Upper lobe of left lung (tissue), 6 donors: ENCODE measurements at places on chromosomes 3 and 15.

- H3K27ac ChIP-seq = no peak overlapping the region
- no peaks in the 10 kb centered on the region for H3K36me3 ChIP-seq
- no peaks in the 10 kb centered on the region for H3K4me1 ChIP-seq
Observed at GRCh38 chr15:79154483-79155135, 64.0 kb upstream of the RASGRF1 start.

- H3K27ac ChIP-seq = peak overlapping the region; percentile 70
- peaks cover 30% of the 10 kb centered on the region for H3K36me3 ChIP-seq
- DNase-seq = no peak
- peak overlapping the region; percentile 97 for H3K4me3 ChIP-seq
- no peaks in the 10 kb centered on the region for H3K27me3 ChIP-seq
Observed at GRCh38 chr3:128616516-128617269, 33.9 kb downstream of the RPN1 start.

DNA sequence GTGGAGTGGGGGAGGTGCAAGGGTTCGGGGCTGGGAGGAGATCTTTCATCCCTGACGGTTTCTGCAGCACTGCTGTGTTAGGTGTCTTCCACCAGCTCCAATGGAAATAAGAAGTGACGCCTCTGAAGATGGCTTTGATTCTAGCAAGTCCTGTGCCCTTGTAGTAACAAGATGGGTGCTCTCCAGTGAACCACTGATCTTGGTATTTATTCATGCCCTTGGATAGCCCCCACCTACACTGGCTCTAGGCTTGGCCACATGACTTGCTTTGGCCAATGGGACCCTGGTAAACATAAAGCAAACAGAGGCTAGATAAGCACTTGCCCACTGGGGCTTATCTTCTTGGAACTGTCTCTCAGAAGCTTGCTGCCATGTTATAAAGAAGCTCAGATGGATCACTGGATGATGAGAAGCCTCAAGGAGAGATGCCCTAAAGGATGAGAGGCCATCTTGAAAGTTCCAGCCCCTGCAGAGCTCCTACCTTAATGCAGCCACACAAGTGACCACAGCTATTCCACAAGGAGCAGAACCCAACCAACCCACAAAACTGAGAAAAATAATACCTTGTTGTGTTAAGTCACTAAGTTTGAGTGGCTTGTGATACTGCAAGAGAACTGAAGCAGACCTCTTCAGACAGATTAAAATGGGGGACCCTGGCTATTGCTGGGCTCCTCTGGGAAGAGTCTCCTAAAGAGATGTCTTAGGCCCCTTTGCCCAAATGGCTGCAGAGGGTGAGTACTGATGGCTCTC lies 137.9 kb downstream of the PDCD6IP start:
- no peaks in the 10 kb centered on the region for H3K27me3 ChIP-seq
- H3K4me1 ChIP-seq = no peaks in the 10 kb centered on the region
- no peak for DNase-seq
- no peak overlapping the region for H3K4me3 ChIP-seq

GRCh38 chr15:99197856-99198255 lies 51.5 kb downstream of the TTC23 start:
- H3K36me3 ChIP-seq = peaks cover 6% of the 10 kb centered on the region
- no peak for DNase-seq
- no peaks in the 10 kb centered on the region for H3K27me3 ChIP-seq
- H3K27ac ChIP-seq = no peak overlapping the region

- no peaks in the 10 kb centered on the region for H3K36me3 ChIP-seq
- no peaks in the 10 kb centered on the region for H3K27me3 ChIP-seq
- no peak overlapping the region for H3K4me3 ChIP-seq
- DNase-seq = no peak
Observed at GRCh38 chr15:28873585-28874190, 12.1 kb upstream of the APBA2 start.

DNA sequence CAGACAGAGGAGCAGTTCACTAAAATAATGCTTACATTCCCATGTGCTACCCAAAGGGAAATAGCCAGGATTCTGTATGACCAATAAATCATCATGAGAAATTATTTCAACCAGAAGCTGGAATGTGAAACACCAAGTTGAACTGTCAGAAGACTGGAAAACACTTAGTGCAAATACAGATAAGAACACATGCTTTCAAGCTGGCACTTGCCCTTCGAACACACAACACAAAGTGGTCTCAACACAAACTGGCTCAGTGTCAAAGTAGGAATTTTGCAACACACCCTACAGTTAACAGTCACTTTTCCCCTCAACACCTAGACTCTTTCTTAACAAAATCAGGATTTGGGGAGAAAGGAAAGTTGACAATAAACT lies 1.3 kb downstream of the FSD2 start:
- H3K36me3 ChIP-seq = no peaks in the 10 kb centered on the region
- H3K4me3 ChIP-seq = no peak overlapping the region
- no peak overlapping the region for H3K27ac ChIP-seq
- peaks cover 7% of the 10 kb centered on the region for H3K4me1 ChIP-seq
- no peaks in the 10 kb centered on the region for H3K27me3 ChIP-seq

- H3K27ac ChIP-seq = peak overlapping the region; percentile 36
- no peaks in the 10 kb centered on the region for H3K36me3 ChIP-seq
- peak; percentile 46 for DNase-seq
- H3K27me3 ChIP-seq = no peaks in the 10 kb centered on the region
- H3K4me1 ChIP-seq = peaks cover 14% of the 10 kb centered on the region
Observed at GRCh38 chr3:194312743-194313281, 38.3 kb downstream of the CPN2 start.

- H3K27me3 ChIP-seq = no peaks in the 10 kb centered on the region
- no peak overlapping the region for H3K27ac ChIP-seq
- peaks cover 34% of the 10 kb centered on the region for H3K4me1 ChIP-seq
- H3K4me3 ChIP-seq = no peak overlapping the region
- H3K36me3 ChIP-seq = no peaks in the 10 kb centered on the region
- DNase-seq = no peak
Observed at GRCh38 chr3:101939361-101940049, 90.2 kb downstream of the NFKBIZ start.

DNA sequence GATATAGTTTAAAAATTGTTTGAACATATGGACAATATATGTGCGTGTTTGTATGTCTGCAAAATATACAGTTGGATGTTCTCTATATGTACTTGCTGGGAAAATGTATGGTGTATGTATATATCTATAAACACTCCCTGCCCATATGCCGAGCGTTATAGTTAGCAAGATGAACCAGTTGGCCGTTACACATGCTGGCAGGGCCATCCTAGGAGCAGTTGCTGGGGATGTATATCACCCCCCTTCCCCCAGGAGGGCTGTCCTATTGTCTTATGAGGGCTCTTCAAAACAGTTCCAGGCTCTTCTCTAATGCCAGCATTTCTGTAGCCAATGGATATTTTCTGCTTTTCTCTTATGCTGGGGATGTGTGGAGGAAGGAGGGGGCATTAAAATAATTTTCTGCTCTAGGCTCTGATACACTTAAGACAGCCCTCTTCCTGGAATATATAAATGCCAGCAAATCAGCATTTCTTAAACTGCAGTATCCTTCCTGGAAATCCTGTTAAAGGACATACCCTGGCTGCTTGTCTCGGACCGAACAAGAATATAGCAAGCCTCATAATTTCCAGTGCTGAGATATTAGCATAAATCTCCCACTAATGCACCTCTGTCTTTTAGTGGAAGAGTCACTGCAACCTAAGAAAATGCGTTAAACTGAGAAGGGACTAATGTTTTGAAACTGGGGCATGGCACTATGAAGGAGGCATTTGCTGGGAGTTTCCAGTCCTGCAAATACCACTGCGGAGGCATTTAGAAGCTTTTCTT lies 134.4 kb downstream of the MDFIC2 start:
- no peaks in the 10 kb centered on the region for H3K27me3 ChIP-seq
- no peak overlapping the region for H3K4me3 ChIP-seq
- no peaks in the 10 kb centered on the region for H3K36me3 ChIP-seq
- no peak overlapping the region for H3K27ac ChIP-seq

DNA sequence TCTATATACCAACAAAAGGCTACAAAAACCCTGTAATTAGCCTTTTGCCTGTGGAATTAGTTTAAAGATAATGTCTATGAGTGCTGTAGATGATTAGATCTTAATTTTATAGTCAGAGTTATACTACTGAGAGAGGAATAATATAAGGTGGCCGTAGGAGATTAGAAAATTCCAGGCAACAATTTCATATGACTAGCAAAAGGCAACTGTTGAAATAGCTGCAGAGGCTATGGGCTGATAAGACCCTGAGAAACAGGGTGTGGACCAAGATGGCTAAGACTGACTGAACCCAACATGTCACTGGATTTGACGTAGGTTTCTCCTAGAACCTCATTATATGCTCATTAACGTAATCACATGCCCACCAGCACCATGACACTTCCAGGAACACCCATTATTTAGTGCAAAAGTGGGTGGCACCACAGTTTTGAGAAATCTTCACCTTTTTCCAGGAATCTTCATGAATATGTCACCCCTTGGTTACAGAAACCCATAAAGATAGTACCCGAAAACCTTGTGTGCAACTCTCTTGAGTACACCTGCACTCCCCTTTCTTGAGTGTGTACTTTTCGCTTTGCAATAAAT lies 29.1 kb upstream of the SCG3 start:
- H3K4me1 ChIP-seq = no peaks in the 10 kb centered on the region
- no peak for DNase-seq
- peaks cover 1% of the 10 kb centered on the region for H3K27me3 ChIP-seq
- H3K27ac ChIP-seq = no peak overlapping the region
- H3K4me3 ChIP-seq = no peak overlapping the region

- H3K36me3 ChIP-seq = no peaks in the 10 kb centered on the region
- peak overlapping the region; percentile 23 for H3K27ac ChIP-seq
- no peaks in the 10 kb centered on the region for H3K27me3 ChIP-seq
- peaks cover 6% of the 10 kb centered on the region for H3K4me1 ChIP-seq
- no peak overlapping the region for H3K4me3 ChIP-seq
- DNase-seq = no peak
Observed at GRCh38 chr3:189355481-189356201, 183.9 kb downstream of the TPRG1 start.

- H3K27me3 ChIP-seq = no peaks in the 10 kb centered on the region
- H3K4me3 ChIP-seq = no peak overlapping the region
- H3K4me1 ChIP-seq = no peaks in the 10 kb centered on the region
- DNase-seq = no peak
- H3K27ac ChIP-seq = no peak overlapping the region
Observed at GRCh38 chr3:45832699-45833098, 9.2 kb downstream of the LZTFL1 start.
